ENCODE measurements at places on chromosomes 2 and 18.

DNA sequence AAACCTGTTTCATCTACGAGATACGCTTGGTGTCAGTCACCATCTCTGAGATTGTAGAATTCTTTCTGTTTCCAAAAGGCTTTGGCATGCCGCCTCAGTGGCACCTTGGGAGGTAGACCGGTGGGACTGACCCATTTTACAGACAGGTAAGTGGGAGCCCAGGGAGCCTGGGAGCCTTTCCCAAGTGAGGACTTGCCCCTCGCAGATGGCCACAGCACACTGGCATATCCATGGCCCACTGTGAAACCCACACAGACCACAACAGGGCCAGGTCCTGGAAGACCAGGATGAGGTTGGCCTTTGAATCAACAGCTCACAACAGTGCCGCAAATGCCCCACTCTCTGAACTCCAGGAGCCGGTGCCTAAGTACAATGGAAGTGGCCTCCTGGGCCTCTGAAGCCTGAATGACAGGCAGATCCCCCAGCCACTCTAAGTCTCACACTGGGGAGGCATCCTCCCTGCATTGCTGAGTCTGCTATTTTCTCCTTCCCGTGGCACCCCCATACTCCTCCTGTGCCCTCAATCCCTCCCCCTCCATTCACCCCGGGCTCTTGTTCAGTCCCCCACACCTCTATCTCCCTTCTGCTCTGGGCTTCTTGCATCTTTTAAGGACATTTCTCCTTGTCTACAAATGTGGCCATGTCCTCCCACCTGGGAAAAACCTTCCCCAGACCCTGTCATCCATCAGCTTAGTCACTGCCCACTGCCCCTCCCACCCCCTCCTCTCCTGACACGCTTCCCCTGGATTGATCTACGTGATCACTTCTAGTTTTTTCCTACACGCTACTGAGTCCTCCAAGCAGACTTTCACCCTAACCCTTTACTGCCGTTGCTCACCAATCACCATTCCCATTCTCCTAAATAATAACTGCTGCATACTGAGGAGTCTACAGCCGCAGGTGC, 26.2 kb downstream of the CENPA start:
- no peak for DNase-seq

GRCh38 chr18:58143386-58143785, 99.4 kb downstream of the NEDD4L start:
- DNase-seq = no peak

GRCh38 chr2:72887032-72887739, at the start of gene SPR:
SPR (plus strand) TSS chr2:72887408; CDS start chr2:72887433, 25 bp downstream.
- peak; percentile 67 for DNase-seq

- no peak for DNase-seq
Observed at GRCh38 chr2:174662459-174662858, 64.9 kb upstream of the WIPF1 start.

DNA sequence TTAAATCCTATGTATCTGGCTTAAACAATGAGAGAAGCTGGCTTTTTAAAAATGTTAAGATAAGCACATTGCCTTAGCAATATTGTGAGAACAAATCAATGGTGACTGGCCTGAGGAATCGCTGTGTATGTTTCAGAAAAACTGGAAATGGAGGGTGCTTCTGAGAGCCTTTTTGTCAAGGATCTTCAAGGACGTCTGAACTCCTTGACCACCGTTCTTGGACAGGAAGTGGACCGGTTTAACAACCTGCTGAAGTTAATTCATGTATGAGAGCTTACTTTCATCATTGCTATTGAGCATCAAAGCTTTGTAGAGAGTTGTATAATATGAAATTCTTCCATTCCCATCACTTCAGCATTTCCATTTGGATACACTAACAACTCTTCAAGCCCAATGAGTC, 72.6 kb downstream of the TRABD2A start:
- no peak for DNase-seq
